Forelimb muscle (tissue), 1 donor: ENCODE measurements at places on chromosomes 6 and 20. TPM values are rescaled to one million over a fixed set of nuclear protein-coding genes. Genes with fewer than 3 reads are reported as not detected.

DNA sequence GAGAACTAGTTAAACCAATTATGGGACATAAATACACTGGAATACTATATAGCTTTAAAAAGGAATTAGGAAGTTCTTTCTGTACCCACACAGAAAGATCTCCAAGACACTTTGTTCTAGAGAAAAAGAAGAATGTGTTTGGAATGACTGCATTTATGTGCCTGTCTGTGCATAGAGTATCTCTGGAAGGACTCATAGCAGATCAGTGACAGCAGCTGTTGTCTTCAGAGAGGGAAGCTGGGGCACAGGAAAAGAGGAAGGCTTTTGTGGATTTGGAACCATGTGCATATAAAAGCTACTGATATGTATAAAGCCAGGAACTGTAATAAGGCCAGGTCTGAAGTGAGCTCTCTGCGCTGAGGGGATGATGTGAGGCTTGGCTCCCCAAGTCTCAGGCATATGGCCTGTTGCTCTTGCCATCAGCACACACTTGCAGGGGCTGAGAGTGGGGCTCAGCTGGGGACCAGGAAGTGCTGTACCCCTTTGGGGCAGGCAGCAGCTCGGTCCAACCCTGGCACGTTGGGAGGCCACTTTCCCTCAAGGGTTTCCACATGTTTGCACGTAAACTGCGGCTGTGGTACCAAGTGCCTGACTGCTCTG lies 31.8 kb upstream of the CCDC167 start:
- DNase-seq = no peak

- no peak for DNase-seq
Measured at GRCh38 chr6:73388433-73388799, 6.2 kb upstream of the DDX43 start.

DNA sequence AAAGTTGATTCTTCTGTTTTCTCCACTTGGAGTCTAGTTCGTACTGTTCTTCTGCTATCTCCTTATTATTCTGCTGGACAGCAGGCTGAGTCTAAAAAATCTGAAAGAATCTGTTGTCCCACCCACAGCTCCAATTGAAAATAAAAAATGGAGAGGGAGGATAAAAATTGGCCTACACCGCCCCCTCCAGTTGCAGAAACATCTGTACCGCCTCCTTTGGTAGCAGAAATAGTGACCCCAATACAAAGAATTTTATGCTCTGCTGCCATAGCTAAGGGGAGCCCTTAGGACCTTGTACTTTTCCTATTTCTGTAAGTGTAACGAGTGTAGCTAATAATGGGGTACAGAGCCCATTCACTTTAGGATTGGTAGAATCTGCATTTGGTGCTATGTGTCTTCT lies 4.9 kb upstream of the FKBP1A start:
- no peak for DNase-seq

DNA sequence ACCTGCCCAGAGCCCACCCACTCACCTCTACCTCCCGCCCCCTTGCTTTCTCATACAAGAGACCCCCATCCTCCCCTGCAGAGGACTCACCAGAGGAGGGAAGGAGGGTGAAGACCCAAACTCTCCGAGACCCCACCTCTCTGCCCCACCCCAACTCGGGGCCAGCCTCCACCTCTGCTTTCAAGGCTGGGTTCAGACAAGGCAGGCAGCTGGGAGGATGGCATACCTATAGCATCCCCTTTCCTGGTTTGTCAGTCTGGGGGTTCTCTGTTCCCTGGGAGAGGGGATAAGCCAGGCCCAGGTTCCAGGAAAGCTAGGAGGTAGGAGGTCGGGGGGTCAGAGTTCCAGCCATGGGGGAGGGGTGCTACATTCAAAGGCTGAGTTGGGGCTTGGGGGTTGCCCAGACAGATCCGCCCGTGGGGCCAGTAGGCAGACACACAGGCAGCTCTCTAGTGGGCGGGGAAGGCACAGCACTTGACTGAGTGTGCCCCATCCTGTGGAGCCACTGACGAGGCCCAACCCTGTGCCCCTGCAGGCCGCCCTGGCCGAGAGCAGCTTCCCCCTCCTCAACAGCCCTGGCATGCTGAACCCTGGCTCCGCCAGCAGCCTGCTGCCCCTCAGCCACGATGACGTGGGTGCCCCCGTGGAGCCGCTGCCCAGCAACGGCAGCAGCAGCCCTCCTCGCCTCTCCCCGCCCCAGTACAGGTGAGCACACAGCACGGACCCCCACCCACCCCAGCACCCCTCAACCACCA lies 40.8 kb upstream of the MDFI start:
- no peak for DNase-seq

DNA sequence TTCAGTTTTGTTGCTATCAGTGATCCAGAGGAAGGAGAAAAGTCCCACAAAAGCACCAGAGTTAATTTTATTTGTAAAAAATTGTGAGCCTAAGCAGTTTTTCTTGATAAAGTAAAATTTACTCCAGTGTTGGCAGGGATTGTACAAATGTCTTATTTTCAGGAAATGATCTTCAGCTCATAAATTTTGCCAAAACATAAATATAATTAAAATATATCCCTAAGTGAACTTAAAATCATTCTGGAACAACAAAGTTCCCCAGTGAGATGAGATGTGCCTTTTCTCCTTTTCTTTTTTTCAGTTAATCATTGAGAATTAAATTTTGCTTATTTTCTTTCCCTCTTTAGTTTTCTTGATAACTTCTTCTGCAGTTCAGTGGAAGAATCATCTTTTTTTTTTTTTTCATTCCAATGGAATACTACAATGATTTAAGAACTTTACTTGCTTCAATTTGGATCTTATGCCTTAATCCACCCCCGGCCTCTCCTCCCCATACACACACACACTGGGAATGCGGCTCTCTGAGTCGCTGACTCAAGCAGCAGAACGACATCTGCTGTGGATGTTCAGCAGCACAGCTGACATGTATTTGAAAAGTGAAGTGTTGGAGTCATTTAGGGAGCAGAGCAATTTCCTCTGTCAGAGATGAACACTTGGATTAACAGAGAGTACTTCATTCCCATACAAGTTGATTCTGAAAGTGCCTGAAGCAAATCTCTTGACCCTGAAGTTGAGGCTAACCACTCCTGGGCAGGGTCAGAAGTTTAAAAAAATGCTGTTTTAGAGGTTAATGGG lies 27.7 kb upstream of the LAMA4 start:
- peak; percentile 91 for DNase-seq

DNA sequence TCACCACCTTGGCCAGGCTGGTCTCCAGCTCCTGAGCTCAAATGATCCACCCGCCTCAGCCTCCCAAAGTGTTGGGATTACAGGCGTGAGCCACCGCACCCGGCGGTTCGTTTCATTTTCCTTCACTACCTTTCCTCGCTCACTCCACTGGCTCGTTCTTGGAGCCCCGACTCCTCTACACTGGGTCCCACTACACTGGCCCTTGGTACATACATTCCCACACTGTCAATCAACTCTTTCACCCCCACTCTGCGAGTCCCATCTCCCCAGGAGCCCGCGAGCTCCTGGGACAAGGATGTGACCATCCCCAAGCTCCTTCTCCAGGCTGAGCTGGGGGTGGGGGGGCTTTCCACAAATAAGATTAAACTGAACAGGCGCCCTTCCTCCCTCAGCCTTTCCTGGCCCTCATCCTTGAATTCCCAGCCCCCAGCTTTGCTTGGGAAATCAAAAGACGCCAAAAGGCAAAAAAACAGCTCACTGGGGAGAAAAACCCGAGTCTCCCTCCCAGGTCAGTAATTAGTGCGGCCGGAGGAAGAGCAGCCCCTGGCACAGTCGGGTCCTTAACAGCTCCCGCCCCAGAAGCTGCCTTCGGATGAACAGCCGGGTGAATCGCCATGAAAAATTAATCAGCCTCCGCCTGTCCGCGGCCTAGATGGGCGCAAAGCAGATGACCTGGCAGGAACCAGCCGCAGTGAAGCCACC lies 42.8 kb upstream of the LY86 start:
- DNase-seq = no peak

GRCh38 chr6:31139599-31139998 lies 733 bp upstream of the PSORS1C2 start:
- DNase-seq = no peak

PNLDC1 gene
- 0.23 TPM for polyA plus RNA-seq

SLC35B2 gene
- polyA plus RNA-seq = 28.8 TPM

CCM2L gene
- polyA plus RNA-seq = 5.4 TPM

SLC22A7 gene
- polyA plus RNA-seq = not detected

ID4 gene
- polyA plus RNA-seq = 3.4 TPM

NINL gene
- polyA plus RNA-seq = 13.8 TPM

SULF2 gene
- polyA plus RNA-seq = 43.6 TPM

BEND3 gene
- polyA plus RNA-seq = 3.1 TPM
